Osteoblast (primary cell): ENCODE measurements at places on chromosomes 13 and 19. TPM values are rescaled to one million over a fixed set of nuclear protein-coding genes. Genes with fewer than 3 reads are reported as not detected.
A peak's percentile ranks its signal among the peaks of the same experiment; 100 is the strongest.

Gene PEAK3
- under 0.01 TPM in 1 of 2 replicates, not detected in the other for total RNA-seq

Gene BST2
- 10.1 and 13.8 TPM in 2 replicates for total RNA-seq

- no peak for DNase-seq
Measured at GRCh38 chr19:28427376-28428083, 785.4 kb downstream of the UQCRFS1 start.

- DNase-seq, result no peak
Measured at GRCh38 chr13:109567315-109567714, 219.1 kb downstream of the IRS2 start.

DNA sequence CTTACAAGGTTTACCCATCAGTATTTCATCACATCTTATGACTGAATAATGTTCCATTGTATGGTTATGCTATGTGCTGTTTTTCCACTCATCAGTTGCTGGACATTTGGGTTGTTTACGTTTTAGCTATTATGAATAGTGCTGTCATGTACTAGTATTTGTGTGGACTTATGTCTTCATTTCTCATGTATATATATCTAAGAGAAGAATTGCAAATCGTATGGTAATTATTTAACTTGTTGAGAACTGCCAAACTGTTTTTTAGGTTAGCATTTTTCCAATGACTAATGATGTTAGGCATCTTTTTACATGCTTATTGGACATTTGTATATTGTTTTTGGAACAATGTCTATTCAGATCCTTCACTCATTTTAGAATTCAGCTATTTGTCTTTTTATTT, 368.3 kb downstream of the LMO7 start:
- DNase-seq, result no peak

DNA sequence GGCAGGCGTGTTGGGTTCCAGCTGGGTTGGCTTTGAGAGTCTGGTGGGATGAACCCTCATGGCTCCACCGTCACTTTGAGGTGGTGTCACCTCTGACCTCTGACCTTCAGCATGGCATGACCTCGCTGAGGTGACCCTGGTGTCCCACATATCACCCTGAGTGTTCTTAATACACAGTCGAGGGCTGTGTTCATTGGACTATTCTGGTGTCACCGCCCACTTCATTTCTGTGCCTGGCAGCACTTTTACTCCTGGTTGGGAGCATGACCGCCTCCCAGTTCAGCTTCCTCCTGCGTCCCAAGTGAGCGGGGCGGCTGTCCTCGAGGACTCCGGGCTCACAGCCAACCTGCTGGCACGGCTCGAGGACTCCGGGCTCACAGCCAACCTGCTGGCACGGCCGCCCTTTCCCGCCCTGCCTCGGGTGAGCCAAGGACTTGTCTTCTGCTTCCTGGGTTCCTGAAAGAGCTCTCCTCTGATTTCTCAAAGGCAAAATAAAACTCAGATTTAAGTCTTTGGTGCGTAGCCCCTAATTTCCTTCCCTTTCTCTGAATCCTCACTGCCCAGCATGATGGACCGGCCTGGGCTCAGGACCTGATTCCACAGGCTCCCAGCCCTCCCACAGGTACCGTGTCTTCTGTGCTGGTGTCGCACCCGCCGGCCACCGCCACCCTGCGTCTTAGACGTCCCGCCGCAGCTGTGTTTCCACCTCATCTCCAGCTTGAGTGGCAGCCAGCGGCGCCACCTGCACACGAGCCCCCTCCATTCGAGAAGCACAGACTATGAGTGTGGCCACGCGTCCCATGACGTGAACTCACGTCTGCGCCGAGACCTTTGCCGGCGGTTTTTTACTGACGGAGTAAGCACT, 10.4 kb downstream of the ATP4B start:
- peak; percentile 76 for DNase-seq
